Liver (tissue), 10 donors: ENCODE measurements at places on chromosomes 4 and X. TPM values are rescaled to one million over a fixed set of nuclear protein-coding genes. Genes with fewer than 3 reads are reported as not detected.

The FRG2 gene
- not detected for polyA plus RNA-seq

The SOD3 gene
- polyA plus RNA-seq = 3.4 TPM

The SOWAHD gene
- polyA plus RNA-seq = 0.48 TPM

The TRPC5OS gene
- polyA plus RNA-seq = 0.02 TPM

The DCHS2 gene
- polyA plus RNA-seq = 0.07 TPM

The ARMCX2 gene
- polyA plus RNA-seq = 3.2 TPM

The ABLIM2 gene
- 0.92 TPM for polyA plus RNA-seq

The HPGD gene
- 24.2 TPM for polyA plus RNA-seq

- H3K36me3 ChIP-seq = no peaks in the 10 kb centered on the region
- H3K4me1 ChIP-seq = no peaks in the 10 kb centered on the region
- no peaks in the 10 kb centered on the region for H3K27me3 ChIP-seq
- H3K27ac ChIP-seq = no peak overlapping the region
- no peak for DNase-seq
Measured at GRCh38 chr4:151475035-151475714, 66.2 kb downstream of the FHIP1A start.

- no peak for DNase-seq
- peaks cover 3% of the 10 kb centered on the region for H3K27me3 ChIP-seq
- H3K27ac ChIP-seq = no peak overlapping the region
- no peaks in the 10 kb centered on the region for H3K36me3 ChIP-seq
- H3K4me3 ChIP-seq = no peak overlapping the region
- no peaks in the 10 kb centered on the region for H3K4me1 ChIP-seq
Measured at GRCh38 chr4:129336457-129337227, 240.7 kb downstream of the C4orf33 start.

- H3K27me3 ChIP-seq = no peaks in the 10 kb centered on the region
- no peak overlapping the region for H3K4me3 ChIP-seq
- no peak overlapping the region for H3K27ac ChIP-seq
- DNase-seq = no peak
- no peaks in the 10 kb centered on the region for H3K4me1 ChIP-seq
- H3K36me3 ChIP-seq = no peaks in the 10 kb centered on the region
Measured at GRCh38 chr4:8353912-8354453, 84.4 kb downstream of the HTRA3 start.

DNA sequence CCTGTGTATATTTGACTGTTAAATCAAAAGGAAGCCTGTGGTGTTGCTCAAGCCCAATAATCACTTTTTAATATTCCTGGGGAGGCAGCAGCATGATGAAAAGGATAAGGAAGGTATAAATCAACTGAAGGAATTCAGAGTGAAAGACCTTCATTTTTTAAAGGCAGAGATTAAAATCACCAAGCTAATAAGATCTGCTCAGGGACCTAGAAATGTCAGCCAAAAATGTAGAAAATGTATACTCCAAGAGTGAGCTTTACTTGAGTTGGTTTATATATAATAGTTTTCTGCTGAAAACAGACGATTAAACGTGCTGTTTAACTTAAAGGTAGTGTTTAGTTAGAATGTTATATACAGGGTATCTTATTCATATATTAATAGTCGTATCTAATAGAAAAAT is 549.3 kb downstream of the IQCM start:
- no peaks in the 10 kb centered on the region for H3K4me1 ChIP-seq
- no peaks in the 10 kb centered on the region for H3K27me3 ChIP-seq
- no peak overlapping the region for H3K4me3 ChIP-seq
- DNase-seq = no peak
- no peak overlapping the region for H3K27ac ChIP-seq

GRCh38 chr4:112296949-112297880 is at the start of gene ALPK1:
Gene ALPK1, plus strand, starts transcription at chr4:112297369.
- no peak for DNase-seq
- H3K27ac ChIP-seq = peak within 1 kb of the TSS; percentile 75
- no peaks in the 10 kb centered on the region for H3K27me3 ChIP-seq
- H3K4me3 ChIP-seq = peak within 1 kb of the TSS; percentile 60

DNA sequence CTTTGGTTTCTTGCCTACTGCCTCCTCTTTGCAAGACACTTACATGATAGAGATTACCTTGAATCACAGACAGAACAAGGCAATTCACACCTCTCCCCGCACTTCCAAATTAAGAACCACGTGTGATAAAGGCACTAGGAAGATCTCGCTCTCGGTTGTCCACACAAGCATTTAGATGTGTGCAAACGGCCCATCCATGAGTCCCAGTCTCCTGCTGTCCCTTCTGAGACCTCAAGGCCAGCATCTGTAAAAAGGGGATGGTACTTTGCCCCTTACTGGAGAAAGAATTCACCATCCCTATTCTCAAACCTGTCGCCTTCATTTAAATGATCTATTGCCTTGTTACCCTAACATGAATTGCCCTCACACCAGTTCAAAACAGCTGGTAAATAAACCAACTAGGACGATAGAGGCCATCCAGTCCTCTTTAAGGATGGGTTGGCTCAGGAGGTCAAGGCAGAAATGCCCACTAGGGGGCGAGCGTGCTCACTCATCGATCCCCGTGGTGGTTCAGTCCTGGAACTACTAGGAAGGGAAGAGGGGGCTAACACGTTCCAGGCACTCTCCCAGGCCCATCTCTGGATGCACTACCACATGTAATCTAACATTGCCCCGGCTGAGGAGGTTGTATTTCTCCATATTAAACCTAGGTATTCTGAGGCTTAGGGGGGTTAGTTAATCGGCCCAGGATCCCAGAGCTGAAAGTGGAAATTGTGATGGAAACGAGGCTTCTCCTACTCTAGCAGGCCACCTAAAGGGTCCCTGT is 95.8 kb downstream of the DHX15 start:
- peak; percentile 85 for DNase-seq
- no peak overlapping the region for H3K4me3 ChIP-seq
- no peaks in the 10 kb centered on the region for H3K27me3 ChIP-seq
- no peaks in the 10 kb centered on the region for H3K4me1 ChIP-seq

DNA sequence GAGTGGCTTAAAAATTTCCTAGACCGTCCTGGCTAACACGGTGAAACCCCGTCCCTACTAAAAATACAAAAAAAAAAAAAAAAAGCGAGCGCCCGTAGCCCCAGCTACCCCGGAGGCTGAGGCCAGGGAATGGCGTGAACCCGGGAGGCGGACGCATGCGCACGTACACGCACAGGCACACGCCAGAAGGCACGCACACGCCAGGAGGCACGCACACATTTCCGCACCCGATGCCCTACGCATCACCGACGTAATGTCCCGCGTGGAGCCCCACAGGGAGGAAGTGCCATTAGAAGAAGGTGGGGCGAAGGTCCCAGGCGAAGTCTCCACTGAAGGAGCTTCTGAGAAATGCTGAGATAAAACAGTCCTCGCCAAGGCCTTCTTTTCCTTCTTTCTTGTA is 41.4 kb downstream of the NLGN4X start:
- no peak for DNase-seq
- H3K36me3 ChIP-seq = no peaks in the 10 kb centered on the region
- no peaks in the 10 kb centered on the region for H3K27me3 ChIP-seq
- no peak overlapping the region for H3K27ac ChIP-seq
- H3K4me3 ChIP-seq = no peak overlapping the region
- H3K4me1 ChIP-seq = no peaks in the 10 kb centered on the region

DNA sequence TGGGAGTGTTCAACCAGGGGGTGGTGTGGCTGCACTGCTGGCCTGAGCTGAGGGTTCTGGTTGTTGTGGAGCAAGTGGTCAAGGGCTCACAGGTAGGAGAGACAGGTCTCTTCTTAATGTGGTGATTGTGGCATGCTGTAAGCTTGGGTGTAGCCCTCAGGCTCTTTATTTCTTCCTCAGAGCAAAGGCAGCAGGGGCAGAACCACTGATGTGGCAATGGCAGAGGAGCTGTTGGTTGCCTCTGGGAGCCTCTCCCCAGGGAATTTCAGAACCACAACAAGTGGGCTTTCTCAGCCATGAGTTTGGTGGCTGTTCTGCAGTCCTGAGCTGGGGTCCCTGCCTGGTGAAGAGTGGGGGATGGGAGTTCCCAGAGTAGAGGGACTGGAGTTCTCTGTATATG is 1017.2 kb downstream of the SH3BGRL start:
- no peaks in the 10 kb centered on the region for H3K36me3 ChIP-seq
- no peaks in the 10 kb centered on the region for H3K27me3 ChIP-seq
- H3K4me1 ChIP-seq = peaks cover 4% of the 10 kb centered on the region
- no peak for DNase-seq
- no peak overlapping the region for H3K27ac ChIP-seq
- no peak overlapping the region for H3K4me3 ChIP-seq

GRCh38 chrX:140088438-140088837 is 123.1 kb upstream of the CXorf66 start:
- H3K36me3 ChIP-seq = no peaks in the 10 kb centered on the region
- H3K27me3 ChIP-seq = no peaks in the 10 kb centered on the region
- no peak overlapping the region for H3K4me3 ChIP-seq

- H3K36me3 ChIP-seq = peaks cover 17% of the 10 kb centered on the region
- no peak for DNase-seq
- no peaks in the 10 kb centered on the region for H3K27me3 ChIP-seq
- H3K4me3 ChIP-seq = no peak overlapping the region
- H3K4me1 ChIP-seq = no peaks in the 10 kb centered on the region
Measured at GRCh38 chr4:139374251-139374650, 72.0 kb upstream of the NDUFC1 start.

GRCh38 chrX:9943420-9943819 is 23.7 kb upstream of the CLDN34 start:
- no peak overlapping the region for H3K27ac ChIP-seq
- no peak overlapping the region for H3K4me3 ChIP-seq
- no peaks in the 10 kb centered on the region for H3K27me3 ChIP-seq
- no peaks in the 10 kb centered on the region for H3K4me1 ChIP-seq
